ENCODE measurements at places on chromosomes 12 and 14.

DNA sequence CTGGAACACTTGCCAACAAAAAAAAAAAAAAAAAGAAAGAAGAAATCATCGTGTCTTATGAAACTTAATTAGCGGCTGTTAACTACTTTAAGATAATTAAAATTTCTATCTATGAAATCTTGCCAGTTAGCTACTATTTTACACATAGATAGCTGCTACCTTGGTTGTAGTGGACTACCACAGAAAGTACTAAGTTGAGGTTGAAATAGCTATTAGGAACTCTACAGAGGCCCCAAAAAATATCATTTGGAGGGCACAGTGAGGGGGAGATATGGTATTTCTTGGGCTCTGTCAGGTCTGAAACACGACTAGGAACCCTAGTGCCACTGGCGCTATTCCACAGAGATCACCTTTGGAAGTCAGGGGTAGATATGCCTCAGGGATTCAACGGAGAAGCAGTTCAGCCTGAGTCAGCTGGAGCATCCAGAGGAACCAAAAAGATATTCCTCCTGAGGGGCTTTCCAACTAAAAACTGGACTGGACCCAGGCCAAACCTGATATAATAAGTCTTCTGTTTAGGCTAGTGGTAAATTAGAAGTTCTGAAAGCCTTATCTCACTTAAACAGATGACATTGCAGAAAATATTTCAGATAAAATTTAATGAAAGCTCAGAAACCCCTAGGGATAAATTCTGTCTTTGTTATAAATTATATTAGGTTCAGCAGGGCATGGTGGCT is 126.1 kb downstream of the EPS8 start:
- no peak for DNase-seq

GRCh38 chr12:125402874-125403789 is 337.9 kb downstream of the AACS start:
- DNase-seq: no peak

- no peak for DNase-seq
Measured at GRCh38 chr12:89089264-89089663, 263.0 kb downstream of the DUSP6 start.

DNA sequence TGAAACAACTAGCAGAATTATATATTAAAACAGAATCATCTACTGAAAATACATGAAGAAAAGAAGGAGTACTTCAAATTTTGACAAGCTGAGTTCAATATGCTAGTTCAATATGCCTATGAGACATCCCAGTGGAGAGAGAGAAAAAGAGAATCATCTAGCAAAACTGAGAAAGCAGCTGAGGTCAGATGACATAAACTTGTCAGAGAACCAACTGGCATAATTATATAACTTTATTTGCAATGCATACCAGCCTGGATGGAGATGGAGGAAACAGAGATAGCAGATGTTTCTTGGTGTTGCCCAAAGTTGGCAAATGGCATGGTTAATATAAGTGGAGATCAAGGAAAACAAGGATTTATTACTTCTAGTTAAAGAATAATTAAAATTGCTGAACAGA is 148.7 kb upstream of the PDZRN4 start:
- DNase-seq: no peak

- DNase-seq: no peak
Measured at GRCh38 chr14:52006361-52006760, 17.0 kb downstream of the RTRAF start.

DNA sequence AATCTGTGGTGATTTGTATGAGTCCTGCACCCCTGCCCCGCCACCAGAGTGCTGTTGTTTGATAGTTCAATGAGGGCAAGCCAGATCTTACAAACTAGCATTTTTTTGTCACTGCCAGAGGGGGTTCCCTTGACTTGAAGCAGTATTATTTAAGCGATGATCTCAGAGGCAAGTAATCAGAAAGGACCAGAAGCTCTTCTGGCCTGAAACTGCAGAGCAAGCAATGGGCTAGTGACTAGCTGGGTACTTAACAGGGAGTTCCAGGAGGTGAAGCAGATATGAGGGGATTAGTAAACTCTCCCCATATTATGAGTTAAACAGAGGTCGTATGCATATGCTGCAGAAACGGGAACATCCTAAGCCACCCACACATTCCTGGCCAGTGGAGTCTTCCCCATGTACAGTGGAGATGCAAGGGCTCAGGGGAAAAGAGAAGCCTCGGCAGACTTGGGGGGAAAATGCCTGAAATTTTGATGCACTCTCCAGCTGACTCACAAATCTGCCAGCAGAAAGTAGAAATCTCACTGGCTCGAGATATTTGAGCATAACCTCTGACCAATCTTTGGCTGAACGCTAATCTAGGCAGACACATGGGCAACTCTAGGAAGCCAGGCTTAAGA is 8.3 kb upstream of the CRACR2A start:
- no peak for DNase-seq

Data from C1 segment of cervical spinal cord (tissue), 14 donors.